ENCODE measurements at places on chromosomes 11 and 22. TPM values are rescaled to one million over a fixed set of nuclear protein-coding genes. Genes with fewer than 3 reads are reported as not detected.
A peak's percentile ranks its signal among the peaks of the same experiment; 100 is the strongest.

- H3K4me1 ChIP-seq: peaks cover 28% of the 10 kb centered on the region
- H3K36me3 ChIP-seq: peaks cover 6% of the 10 kb centered on the region
- H3K27me3 ChIP-seq: no peaks in the 10 kb centered on the region
- H3K4me3 ChIP-seq: peak overlapping the region; percentile 52
Measured at GRCh38 chr11:130161441-130162145, 2.0 kb downstream of the ST14 start.

GRCh38 chr11:15471895-15472799 lies 357.4 kb downstream of the INSC start:
- H3K36me3 ChIP-seq: no peaks in the 10 kb centered on the region
- no peak overlapping the region for H3K27ac ChIP-seq
- H3K4me3 ChIP-seq: no peak overlapping the region
- no peak for DNase-seq

DNA sequence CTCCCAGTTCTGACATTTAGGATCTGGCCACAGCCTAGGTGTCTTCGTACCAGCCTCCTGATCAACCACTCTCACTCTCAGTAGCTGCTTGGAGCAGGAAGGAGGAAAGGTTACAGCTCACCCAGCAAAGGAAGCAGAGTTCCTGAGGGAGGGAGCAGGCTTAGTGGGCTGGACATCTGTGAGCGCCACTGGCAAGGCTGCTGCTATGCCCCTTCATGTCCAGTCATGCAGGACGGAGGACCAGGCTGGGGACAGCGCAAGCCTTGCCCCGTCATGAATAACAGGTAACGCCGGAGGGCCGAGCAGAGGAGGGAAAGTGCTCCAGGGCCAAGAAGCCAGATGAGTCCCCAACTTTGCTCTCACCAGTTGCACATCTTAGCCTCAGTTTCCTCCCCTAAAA lies 25.8 kb downstream of the TPST2 start:
- H3K27ac ChIP-seq: no peak overlapping the region
- no peak for DNase-seq
- H3K4me1 ChIP-seq: peaks cover 16% of the 10 kb centered on the region

DNA sequence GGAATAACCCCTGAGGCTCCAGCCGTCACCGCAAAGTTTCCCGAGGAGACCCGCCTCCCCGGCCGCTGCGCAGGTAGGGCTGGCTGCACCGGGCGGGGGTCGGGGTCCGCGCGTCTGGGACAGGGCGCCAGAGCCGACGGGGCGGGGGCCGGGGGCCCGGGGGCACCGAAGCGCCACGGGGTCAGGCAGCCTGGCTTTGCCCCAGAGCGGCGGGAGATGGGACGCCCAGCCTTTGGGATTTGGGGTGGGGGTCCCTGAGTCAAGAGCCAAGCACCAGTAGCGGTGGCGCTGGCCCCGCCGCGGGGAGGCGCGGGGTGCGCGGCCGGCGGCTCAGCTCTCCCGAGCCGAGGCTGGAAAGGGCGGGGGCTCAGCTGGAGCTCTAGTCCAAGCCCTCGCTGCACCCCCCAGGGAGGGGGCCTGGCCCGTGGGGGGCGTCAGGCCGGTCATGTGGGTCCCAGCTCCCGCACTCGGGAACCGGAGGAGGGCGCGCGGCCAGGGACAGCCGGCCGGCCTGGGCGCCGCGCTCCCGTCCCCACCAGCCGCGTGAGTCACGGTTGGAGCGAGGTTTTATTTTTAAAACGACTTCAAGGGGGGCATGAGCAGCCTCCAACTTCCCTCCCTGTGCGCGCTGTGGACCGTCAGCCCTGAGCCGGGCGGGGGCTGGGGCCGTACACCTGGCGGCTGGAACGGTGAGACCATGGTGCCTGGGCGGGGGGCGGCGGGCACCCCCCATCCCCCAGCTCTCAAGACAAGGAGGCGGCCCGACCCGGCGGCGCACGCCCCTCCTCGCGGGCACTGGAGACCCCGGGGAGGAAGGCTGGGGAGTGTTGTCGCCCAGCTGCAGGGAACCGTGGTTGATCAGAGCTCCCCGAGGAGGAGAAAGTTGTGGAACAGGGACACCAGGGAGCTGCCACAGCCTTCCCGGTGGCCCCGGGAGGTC lies 626 bp downstream of the FLRT1 start:
- no peaks in the 10 kb centered on the region for H3K4me1 ChIP-seq
- peak overlapping the region; percentile 17 for H3K4me3 ChIP-seq
- no peaks in the 10 kb centered on the region for H3K36me3 ChIP-seq

Gene RANGAP1
- total RNA-seq: 112 TPM

Gene GDPD4
- total RNA-seq: not detected

Gene MS4A15
- total RNA-seq: not detected

Gene IGF2
- total RNA-seq: 1,397 TPM

DNA sequence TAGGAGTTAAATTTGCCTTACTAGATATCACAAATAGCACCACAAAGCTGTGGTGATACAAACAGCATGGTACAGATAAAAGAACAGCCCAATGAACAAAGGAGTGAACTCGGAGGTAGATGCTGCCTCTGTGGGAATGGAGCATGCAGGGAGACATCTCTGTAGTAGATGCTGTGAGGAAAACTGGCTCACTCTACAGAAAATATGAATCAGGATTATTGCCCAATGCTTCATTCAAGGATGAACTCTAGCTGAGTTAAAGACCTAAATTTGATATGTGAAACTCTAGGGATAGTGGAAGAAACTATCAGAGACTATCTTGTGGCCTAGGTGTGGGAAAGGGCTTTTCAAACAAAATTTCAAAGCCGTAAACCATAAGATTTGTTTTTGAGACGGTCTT lies 15.3 kb upstream of the CAPN5 start:
- DNase-seq: no peak
- peaks cover under 1% of the 10 kb centered on the region for H3K4me1 ChIP-seq
- H3K36me3 ChIP-seq: no peaks in the 10 kb centered on the region
- H3K4me3 ChIP-seq: no peak overlapping the region

Gene ALDH3B1
- 8.2 TPM for total RNA-seq

Gene RHBDD3
- total RNA-seq: 47.7 TPM

Gene VSIG10L2
- not detected for total RNA-seq

Gene FZD4
- total RNA-seq: 60.6 TPM

- H3K4me1 ChIP-seq: no peaks in the 10 kb centered on the region
- peak; percentile 56 for DNase-seq
- peak overlapping the region; percentile 46 for H3K4me3 ChIP-seq
- no peaks in the 10 kb centered on the region for H3K36me3 ChIP-seq
Measured at GRCh38 chr22:37419969-37420685, 7.2 kb downstream of the ELFN2 start.

DNA sequence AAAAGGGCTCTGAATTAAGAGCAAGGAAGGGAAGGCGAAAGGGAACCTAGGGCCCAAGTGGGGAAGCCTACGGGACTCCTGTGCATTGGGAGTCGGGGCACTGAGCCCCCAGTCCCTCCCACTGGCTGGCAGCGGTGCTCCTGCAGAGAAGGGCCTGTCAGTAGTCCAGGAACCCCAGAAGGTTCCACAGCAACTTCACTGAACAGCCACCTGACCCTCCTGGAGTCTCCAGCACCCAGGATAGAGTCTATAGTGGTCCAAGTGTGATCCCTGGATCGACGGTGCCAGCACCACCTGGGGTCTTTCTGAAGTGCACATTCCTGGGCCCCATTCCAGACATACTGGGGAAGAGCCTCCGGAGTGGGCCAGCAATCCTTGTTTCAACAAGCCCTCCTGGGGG lies 100.0 kb upstream of the B3GAT1 start:
- no peaks in the 10 kb centered on the region for H3K36me3 ChIP-seq
- no peaks in the 10 kb centered on the region for H3K4me1 ChIP-seq
- H3K27ac ChIP-seq: no peak overlapping the region
- H3K4me3 ChIP-seq: no peak overlapping the region

DNA sequence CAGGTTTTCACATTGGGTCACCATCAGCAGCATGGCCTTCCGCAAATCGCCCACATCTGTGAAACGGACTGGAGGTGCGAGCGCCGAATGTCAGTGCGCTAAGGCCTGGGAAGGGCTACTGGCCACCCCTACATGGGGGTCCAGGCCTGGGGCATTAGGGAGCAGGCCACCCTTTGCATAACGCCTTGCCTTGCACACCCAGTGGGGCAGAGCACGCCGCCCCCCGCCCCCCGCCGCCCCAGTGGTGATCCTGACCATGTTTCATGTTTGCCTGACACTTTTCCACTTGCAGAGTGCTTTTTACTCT lies 2.6 kb downstream of the GRK2 start:
- H3K4me3 ChIP-seq: no peak overlapping the region
- no peak overlapping the region for H3K27ac ChIP-seq
- DNase-seq: no peak
- peaks cover 16% of the 10 kb centered on the region for H3K4me1 ChIP-seq

GRCh38 chr11:1471736-1472135 lies 14.8 kb downstream of the MOB2 start:
- DNase-seq: no peak
- no peaks in the 10 kb centered on the region for H3K36me3 ChIP-seq
- no peaks in the 10 kb centered on the region for H3K4me1 ChIP-seq

Gene DDI1
- total RNA-seq: not detected

Gene MYO7A
- total RNA-seq: 8.9 TPM

DNA sequence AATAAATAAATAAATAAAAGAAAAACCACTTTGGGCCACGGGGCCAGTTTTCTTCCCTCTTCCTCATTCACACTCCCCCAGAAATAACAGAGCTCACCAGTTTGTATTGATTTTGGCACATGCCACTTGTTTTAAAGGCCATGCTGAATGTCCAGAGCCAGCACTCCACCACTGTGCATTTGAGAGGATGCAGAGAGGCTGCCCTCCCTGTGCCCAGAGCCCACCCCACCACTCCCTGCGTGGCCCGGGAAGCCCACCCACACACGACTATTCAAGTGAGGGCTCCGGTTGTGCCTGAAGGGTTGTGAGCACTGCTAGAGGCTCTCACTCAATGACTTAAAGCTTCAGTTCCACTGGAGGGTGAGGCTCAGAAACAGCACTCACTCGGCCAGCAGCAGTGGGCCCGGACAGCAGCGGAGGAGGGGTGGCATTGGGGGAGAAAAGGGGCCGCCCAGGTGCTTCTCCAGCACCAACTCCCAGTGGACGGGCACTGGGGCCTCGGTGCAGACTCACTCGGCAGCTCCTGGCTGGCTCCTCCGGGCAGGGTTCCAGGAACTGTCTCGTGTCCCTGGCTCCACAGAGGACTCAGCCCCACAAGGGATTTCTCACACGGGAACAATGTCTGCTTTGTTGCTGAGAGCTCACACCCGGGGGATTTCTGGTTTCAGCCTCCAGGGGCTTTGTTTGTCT lies 112.7 kb downstream of the SHANK2 start:
- DNase-seq: no peak
- no peaks in the 10 kb centered on the region for H3K27me3 ChIP-seq
- H3K27ac ChIP-seq: no peak overlapping the region
- 0 out of 2 replicates have a peak, but pooled peaks cover 1% of the 10 kb centered on the region for H3K36me3 ChIP-seq
- no peaks in the 10 kb centered on the region for H3K4me1 ChIP-seq
- no peak overlapping the region for H3K4me3 ChIP-seq

GRCh38 chr11:117457031-117457785 lies 129.6 kb downstream of the CEP164 start:
- no peak overlapping the region for H3K4me3 ChIP-seq
- H3K27ac ChIP-seq: no peak overlapping the region
- H3K4me1 ChIP-seq: no peaks in the 10 kb centered on the region
- H3K36me3 ChIP-seq: no peaks in the 10 kb centered on the region
- 0 out of 2 replicates have a peak, but pooled peaks cover 1% of the 10 kb centered on the region for H3K27me3 ChIP-seq

DNA sequence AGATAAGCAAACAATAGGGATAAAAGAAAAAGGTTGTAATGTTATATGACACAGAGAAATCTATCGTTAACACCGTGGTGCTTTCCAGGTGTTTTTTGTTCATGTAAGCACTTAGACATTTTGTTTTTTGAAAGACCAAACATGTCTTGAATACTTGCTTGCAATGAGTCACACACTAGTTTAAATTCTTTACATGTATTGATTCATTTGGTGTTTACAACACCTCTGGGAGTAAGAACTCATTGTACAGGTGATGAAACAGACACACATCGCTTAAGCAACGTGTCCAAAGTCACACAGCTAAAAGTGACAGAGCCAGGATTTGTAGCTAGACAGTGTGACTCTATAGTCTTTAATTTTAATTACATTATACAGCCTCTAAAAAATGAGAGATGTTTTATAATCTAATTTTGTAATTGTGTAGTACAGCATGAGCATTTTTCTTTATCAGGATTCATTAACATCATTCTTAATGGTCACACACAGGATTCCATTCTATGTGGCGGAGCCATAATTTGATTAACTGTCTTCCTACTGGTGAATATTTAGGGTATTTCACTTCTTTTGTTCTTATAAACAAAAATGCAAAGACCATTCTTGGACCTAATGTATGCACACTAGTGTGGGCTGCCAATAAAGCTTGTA lies 148.8 kb downstream of the DBX1 start:
- peaks cover 38% of the 10 kb centered on the region for H3K4me1 ChIP-seq
- DNase-seq: no peak
- H3K27ac ChIP-seq: no peak overlapping the region
- H3K27me3 ChIP-seq: no peaks in the 10 kb centered on the region
- H3K4me3 ChIP-seq: no peak overlapping the region
- no peaks in the 10 kb centered on the region for H3K36me3 ChIP-seq

GRCh38 chr11:63142459-63142858 lies 1.6 kb downstream of the SLC22A24 start:
- no peaks in the 10 kb centered on the region for H3K4me1 ChIP-seq
- H3K27ac ChIP-seq: no peak overlapping the region
- no peak overlapping the region for H3K4me3 ChIP-seq
- no peaks in the 10 kb centered on the region for H3K27me3 ChIP-seq

Gene KCNE3
- total RNA-seq: 48.1 TPM

DNA sequence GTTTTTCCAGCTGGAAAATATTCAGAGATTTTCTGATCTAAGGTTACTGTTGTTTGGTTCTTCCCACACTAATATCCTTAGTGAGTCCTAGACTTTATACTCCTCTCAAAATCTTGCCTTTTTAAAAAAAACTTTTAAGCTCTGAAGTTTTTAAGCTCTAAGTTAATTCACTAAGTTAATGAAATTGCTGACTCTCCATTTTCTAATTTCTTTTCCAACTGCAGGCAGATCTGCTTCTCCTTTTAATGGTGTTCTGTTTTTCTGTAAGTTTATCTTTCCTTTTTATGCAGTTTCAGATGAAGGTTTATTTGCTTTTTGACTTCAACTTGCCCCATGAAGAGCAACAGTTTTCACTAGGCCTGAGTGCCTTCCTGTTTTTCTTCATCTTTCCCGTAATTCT lies 125.8 kb upstream of the ARHGAP42 start:
- no peak overlapping the region for H3K27ac ChIP-seq
- no peak overlapping the region for H3K4me3 ChIP-seq
- no peaks in the 10 kb centered on the region for H3K36me3 ChIP-seq
- H3K4me1 ChIP-seq: no peaks in the 10 kb centered on the region

Gene SLC25A45
- total RNA-seq: 8.1 TPM

- no peaks in the 10 kb centered on the region for H3K27me3 ChIP-seq
- no peak overlapping the region for H3K27ac ChIP-seq
- no peak overlapping the region for H3K4me3 ChIP-seq
- H3K36me3 ChIP-seq: no peaks in the 10 kb centered on the region
- DNase-seq: no peak
Measured at GRCh38 chr11:35953081-35953760, 9.4 kb downstream of the LDLRAD3 start.

GRCh38 chr11:127106938-127107337 lies 106.4 kb upstream of the KIRREL3 start:
- no peak for DNase-seq
- H3K27me3 ChIP-seq: no peaks in the 10 kb centered on the region
- no peak overlapping the region for H3K27ac ChIP-seq
- no peaks in the 10 kb centered on the region for H3K4me1 ChIP-seq
- H3K36me3 ChIP-seq: no peaks in the 10 kb centered on the region
- no peak overlapping the region for H3K4me3 ChIP-seq

Measured in Caco-2 (cell line).